NCI-H82 (cell line): ENCODE measurements at places on chromosomes 13 and 19.

GRCh38 chr13:21079221-21079620, 17.8 kb upstream of the LATS2 start:
- DNase-seq = no peak

DNA sequence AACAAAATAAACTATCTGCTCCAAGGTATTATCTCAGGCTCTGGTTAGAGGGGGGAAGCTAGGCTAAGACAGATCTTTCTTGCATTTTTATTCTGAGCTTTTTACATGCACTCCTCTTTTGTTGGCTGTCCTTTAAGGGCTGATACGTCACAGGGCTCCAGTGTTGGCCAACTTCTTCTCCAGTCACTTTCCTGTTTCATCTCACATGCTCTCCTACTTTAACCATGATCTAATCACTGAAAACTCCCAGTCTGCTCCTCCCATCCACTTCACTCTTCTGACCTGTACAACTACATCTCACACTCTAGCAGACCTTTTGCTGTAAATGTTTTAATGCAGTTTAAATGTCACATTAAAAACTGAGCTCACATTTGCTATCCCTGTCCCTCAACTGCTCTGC, 510.0 kb upstream of the KLF12 start:
- DNase-seq = no peak

- no peak for DNase-seq
These were observed 95.7 kb downstream of the ARHGEF7 start for GRCh38 chr13:111210544-111211469.

DNA sequence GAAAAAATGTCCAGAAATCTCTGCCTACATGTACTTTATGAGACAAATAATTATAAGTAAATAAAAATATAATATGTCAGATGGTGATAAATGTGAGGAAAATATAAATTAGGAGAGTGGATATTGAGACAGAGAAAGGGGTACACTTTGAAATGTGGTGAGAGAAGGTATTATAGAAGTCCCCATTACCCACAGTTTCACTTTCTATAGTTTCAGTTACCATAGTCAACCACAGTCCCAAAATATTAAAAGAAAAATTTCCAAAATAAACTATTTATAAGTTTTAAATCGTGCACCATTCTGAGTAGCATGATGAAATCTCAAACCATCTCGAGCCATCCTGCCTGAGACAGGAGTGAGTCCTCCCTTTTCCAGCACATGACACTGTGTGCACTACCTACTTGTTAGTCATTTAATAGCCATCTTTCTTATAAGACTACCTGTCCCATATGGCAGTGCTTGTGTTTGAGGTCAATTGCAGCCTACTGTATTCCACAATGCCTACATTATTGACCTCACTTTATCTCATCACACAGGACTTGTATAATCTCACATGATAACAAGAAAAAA, 653.7 kb downstream of the DACH1 start:
- DNase-seq = no peak
